SJSA1 (cell line): ENCODE measurements at places on chromosomes 1 and 21.
A peak's percentile ranks its signal among the peaks of the same experiment; 100 is the strongest.

GRCh38 chr1:2545754-2546514 is 10.2 kb upstream of the TNFRSF14 start:
- no peak for DNase-seq

- DNase-seq: no peak
Observed at GRCh38 chr1:220526294-220526693, 1.6 kb upstream of the MARK1 start.

DNA sequence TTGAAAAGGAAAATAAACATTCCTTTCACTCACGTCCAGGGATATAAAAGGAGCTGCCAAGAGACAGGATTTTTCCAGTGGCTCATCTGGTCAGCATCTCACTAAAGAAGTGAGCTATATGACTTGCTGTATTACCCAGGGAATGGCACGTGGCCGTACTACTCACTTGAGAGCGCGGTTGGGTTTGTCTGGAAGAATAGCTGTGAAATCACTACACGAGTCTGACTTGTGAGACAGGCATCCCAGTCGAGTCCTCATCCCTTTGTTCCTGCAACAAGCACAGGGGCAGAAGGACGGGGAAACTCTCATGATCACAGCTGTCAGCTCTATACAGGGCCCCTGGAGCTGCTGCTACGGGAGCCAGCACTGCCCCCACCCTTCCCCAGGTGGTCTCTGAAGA is 17.7 kb downstream of the RGS8 start:
- peak; percentile 59 for DNase-seq

GRCh38 chr1:31912839-31913239 is 25.3 kb downstream of the PTP4A2 start:
- DNase-seq: no peak

GRCh38 chr1:221394011-221394544 is 347.8 kb downstream of the DUSP10 start:
- DNase-seq: no peak

DNA sequence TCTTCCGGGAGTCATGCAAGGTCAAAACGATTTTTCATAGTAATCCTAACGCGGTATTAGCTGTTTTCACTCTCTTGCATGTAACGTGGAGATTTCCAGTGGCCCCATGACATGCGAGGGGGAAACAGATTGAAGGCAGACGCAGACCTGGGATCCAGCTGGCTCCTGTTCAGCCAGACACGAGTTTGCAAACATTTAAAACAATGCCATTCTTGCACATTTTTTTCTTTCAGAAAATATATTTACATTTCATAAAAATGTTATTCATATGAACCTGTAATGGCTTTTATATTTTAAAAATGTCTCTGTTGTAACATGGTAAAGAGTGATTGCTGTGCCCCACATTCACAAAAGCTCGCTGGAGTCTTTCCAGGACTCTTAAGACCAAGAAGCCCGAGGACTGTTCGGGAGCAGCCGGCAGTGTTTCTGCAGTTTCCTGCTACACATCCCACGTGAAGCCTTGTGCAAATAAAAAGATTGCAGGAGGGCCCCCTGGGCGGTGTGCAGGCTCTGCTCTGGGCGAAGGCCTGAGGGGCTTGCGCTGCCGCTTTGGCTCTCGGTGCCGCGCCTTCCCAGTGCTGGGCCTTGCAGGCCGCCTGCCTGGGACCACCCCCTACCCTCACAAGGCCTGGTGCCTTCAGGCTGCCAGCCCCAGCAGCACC is 184.9 kb downstream of the DYRK1A start:
- DNase-seq: no peak

- no peak for DNase-seq
Observed at GRCh38 chr21:42337276-42337675, 13.5 kb downstream of the TFF2 start.

DNA sequence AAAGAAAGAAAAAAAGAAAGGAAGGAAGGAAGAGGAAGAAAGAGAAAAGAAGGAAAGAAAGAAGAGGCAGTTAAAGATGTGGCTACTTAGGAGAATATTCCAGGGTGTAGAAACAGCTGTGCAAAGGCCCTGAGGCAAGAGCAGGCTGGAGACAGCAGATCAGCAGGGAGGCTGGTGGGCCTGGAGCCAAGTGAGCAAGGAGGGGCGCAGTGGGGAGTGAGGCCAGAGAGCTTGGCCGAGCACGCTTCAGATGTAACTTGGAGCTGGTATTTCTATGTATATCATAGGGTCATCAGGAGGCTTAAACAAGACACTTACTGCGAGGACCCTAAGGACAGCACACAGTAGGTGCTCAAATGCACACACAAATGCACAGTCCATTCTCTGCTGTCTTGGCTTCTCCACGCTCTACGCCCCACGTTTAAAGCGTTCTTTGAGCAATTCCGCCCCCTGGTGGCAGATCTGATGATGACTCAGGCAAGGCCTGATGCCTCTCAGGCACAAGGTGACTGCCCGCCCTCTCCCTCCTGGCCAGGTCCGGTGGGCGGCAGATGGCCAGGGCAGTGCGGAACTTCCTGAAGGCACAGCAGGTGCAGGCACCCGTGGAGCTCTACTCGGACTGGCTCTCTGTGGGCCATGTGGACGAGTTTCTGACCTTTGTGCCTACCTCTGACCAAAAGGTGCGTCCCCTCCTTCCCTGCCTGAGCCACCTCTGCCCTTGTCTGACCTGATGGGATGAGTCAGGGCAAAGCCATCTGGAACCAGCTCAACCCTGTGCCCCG is 11.9 kb upstream of the PADI3 start:
- DNase-seq: peak; percentile 91

DNA sequence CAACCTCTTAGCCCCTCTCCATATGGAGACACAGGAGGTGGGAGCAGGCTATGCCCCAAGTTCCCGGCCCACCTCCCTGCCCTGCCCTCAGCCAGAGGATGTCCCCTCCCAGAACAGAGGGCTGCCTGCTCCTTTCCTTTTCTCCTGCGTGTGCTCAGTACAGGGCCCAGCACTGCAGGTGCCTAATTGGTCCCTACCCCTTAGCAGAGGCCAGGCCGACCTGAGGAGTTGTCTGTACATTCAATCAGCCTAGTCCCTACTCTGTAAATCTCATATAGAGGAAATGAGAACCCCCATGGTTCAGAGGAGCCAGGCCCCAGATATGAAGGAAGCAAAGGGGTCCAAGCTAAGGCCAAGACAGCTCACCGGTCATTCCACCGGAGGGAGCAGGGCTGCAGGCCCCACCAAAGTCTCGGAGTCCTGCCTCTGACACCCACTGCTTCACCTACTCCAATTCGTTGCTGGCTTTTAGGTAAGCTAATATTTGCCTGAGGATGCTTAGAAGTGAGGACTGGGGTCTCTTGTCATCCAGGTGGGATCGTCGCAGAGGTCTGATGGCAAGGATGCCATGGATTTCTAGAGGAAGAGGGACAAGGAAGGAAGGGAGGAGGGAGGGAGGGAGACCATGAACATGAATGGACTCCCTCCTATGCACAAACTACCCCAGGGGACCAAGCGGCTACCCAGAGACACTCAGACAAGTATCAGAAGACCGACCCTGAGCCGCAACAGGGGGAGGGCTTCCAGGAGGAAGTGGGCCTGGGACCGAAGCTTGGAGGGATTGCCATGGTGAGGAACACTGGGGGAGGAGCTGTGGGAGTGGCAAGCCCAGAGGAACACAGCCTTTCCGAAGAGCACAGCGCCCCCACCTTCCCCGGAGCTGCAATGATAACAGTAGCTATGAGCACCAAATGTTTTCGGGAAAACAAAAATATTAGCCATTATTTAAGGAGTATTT is 30.4 kb upstream of the FOXO6 start:
- DNase-seq: no peak

- DNase-seq: no peak
Observed at GRCh38 chr21:27035791-27036190, 68.9 kb upstream of the ADAMTS5 start.

DNA sequence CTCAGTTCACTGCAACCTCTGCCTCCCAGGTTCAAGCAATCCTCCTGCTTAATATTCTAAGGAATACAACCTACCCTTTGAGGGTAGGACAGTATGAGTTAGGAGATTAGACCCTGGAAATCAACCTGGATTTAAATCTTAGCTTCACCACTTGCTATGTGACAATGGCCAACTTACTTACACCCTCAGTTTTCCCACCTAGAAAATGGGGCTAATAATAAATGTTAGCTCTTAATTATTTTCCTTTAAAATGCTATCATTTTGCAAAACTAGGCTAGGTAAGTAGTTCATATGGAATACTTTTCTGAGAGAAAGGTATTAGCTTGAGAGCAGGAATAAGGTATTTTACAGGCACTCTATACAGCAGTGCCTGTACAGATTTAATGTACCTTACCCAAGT is 110.8 kb downstream of the PHTF1 start:
- DNase-seq: no peak

- no peak for DNase-seq
Observed at GRCh38 chr1:234154320-234155251, 218.7 kb upstream of the COA6 start.

DNA sequence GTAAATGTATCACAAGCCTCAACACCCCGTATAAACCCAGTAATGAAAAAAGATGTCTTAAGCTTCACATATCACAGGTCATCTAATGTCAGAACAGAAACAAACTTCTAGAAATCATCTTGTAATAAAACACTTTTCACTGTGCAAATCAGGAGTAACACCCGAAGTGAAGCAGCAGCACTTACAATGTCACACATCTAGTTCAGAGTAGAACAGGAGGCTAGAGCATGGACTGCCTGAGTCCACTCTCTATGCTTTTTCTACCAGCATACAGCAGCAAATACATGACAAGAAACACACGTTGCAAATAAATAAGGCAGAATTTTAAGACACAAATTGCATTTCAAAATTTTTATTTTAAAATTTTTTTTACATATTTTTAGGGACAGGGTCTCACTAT is 57.2 kb downstream of the AKT3 start:
- DNase-seq: no peak

- no peak for DNase-seq
Observed at GRCh38 chr1:54609301-54609921, 13.9 kb downstream of the FAM151A start.
